ENCODE measurements at places on chromosomes 12 and 14.

GRCh38 chr14:48936849-48937248, 649.3 kb downstream of the RPS29 start:
- DNase-seq, result no peak

GRCh38 chr14:38210587-38211216, 3.0 kb downstream of the SSTR1 start:
- DNase-seq, result no peak

DNA sequence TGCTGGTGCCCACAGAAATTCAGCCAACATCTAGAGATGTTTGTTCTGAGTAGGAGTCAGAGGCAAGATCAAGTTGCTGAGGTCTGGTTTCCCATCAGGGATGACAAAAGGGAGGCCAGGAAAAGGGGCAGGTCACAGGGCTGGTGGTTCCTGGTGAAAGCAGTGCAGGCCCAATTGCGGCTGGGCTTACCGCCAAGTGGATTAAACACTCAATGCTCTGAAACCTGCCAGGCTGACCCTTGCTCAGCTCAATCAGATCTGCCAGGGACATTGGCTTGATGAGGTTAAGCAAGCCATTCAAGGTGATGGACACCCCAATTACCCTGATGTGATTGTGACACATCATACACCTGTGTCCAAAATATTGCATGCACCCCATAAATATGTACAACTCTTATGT, 5.5 kb upstream of the OAS1 start:
- no peak for DNase-seq

GRCh38 chr14:22792158-22792557, 23.1 kb downstream of the SLC7A7 start:
- DNase-seq, result no peak

DNA sequence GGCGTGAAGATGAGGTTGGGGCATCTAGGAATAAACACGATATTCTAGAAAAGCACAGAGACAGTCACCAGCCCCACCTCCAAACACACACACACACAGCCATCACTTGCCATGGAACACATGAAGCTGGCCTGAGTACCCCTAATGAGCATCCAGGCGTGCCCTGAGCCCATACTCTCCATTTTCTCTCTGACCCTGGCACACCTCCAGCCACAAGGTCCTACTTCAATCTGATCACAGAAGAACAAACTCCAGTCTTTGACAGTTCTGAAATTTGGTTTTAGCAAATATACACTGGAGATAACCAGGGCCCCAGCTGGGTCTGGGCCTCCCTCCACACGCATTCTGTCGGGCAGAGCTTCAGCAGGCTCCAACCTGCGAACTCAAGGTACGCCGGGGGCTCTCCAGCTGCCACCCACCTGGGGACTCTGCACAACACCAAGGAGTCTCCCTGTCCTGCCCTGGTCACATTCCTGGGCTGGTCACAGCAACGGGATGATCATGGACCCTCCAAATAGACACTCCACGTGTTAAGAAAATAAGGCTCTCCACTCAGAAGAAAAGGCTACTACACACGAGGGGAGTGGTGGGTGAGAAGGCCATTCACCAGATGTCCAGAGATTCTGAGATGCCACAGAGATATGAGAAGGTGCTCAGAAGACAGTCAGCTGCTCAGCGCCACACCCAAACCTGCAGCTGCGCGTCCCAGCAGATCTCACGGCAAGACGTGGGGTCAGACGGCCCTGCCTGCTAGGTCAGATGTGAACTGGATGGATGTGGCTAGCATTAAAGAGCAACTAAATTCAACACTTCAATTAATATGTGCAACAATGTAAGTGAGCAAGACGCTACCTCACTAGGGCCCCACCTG, 57.0 kb upstream of the PNMA1 start:
- DNase-seq, result no peak

DNA sequence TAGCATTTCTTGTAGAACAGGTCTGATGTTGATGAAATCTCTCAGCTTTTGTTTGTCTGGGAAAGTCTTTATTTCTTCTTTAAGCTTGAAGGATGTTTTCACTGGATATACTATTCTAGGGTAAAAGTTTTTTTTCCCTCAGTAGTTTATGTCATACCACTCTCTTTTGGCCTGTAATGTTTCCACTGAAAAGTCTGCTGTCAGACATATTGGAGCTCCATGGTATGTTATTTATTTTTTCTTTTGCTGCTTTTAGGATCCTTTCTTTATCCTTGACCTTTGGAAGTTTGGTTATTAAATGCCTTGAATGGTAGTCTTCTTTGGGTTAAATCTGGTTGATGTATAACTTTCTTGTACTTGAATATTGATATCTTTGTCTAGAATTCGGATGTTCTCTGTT, 306.1 kb downstream of the FUT8 start:
- DNase-seq, result no peak

DNA sequence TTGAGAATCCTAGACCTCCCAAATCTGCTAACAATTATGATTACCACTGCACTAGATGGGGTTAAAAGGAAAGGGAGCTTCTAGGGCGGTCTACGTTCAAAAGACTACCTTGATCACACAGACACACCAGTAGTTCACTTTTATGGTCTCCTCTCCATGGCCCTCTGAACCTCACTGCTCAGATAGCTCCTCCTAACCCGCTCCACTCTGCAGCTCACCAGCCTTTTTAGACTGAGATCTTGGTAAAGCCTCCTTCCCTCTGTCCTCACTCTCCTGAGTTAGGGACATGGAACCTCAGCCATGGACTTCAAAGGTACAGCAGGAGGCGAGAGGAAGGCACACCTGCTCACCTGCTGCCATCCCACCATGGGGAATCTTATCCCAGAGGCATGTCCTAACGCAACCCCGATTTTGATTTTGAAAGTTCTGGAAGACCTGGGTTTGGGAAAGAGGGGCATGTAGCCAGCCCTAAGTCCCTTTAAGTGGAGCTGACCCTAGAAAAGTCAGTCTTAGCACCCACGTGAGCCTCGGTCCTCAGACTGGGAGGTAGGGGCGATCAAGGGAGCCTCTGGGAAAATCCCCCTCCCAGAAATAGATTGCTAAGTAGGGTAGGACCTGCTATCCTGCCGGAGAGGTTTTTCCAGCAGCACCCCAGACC, 1.3 kb downstream of the ZNF219 start:
- DNase-seq, result no peak

DNA sequence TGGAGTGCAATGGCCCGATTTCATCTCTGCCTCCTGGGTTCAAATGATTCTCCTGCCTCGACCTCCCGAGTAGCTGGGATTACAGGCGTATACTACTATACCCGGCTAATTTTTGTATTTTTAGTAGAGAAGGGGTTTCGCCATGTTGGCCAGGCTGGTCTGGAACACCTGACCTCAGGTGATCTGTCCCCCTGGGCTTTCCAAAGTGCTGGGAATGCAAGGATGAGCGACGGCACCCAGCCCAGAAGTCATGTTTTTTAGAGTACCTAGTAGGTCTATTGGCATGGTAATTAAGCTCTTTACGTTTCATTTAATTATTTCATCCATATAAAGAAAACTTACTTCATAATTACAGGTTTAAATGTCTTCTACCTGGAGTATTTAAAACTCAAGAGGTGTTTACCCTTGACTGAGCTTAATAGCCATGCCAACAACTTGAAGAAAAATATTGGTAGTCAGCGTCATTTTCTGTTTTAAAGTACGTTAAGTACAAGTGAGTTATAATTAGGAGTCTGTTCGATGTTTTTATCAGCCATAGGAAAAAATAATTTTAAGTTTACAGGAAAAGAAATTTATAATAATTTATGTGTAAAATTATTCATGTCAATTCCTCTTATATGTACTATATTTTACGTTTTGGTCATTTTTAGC, 4.0 kb downstream of the TMPO start:
- no peak for DNase-seq

- no peak for DNase-seq
Measured at GRCh38 chr14:77044783-77045237, 16.3 kb upstream of the IRF2BPL start.

DNA sequence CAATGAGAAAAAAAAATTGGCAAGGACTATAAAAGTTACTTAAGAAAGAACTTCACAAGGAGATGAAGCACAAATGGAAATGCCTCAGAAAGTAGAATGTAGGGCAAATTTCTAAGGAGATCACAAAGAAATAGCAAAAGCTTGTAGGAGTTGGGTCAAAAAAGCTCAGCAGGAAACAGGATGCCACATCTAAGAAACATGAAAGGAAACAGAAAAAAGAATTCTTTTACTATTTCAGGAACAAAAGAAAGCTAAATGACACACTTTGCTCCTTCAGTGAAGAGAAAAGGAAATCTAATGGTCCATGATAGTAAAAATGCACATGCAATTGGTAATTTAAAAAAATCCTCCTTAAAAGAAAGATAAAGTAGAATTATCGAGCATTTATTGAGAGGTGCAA, 452.1 kb upstream of the GARIN6 start:
- DNase-seq, result no peak

DNA sequence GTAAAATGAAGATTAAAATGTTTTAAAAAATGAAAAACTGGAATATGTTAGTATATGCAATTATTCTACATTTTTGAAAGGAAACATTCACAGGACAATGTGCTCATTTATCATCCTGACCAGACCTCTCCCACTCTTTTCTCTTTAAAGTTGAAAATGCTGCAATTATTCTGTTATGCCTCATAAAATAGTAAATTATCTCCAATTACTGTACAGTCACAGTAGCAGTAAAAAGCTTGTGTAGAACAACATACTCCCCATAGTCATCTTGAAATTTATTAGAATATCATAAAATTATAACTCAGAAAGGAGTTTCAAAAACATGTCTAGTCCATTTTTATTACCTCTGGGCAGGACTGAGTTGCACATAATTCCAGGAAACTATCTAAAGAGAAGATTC, 250.3 kb downstream of the SYT1 start:
- no peak for DNase-seq

- DNase-seq, result no peak
Measured at GRCh38 chr12:42275499-42275898, 37.5 kb upstream of the YAF2 start.

DNA sequence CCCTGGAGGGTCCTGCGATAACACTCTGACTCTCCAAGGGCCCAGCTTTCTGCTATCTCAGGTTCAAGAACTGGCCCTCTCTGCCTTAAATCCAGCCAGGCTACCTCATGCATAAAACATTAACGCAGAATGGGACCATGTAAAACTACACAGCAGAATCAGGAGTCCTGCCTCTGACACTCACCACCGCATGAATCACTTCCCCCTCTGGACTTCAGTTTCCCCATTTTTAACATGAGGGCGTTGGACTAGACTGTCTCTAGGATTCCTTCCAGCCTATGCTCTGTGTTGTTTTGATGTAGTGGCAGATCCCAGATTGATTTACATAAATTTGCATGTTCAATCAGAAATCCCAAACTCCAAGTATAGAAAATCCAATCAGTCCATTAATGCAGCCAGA, 3.3 kb downstream of the NCKAP5L start:
- no peak for DNase-seq

- no peak for DNase-seq
Measured at GRCh38 chr12:63499567-63499966, 168.7 kb downstream of the DPY19L2 start.

DNA sequence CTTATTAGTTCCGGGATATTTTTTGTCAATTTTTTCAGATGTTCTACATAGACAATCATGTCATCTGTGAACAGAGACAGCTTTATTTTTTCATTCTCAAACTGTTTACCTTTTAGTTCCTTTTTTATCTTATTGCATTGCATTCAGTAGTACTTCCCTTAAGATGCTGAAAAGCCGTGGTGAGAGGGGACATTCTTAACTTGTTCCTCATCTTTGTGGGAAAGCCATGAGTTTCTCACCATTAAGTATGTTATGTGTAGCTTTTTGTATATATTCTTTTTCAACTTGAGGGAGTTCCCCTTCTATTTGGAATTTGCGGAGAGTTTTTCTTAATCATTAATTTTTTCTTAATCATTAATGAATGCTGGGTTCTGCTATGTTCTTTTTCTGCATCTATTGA, 1727.1 kb upstream of the SEL1L start:
- no peak for DNase-seq

DNA sequence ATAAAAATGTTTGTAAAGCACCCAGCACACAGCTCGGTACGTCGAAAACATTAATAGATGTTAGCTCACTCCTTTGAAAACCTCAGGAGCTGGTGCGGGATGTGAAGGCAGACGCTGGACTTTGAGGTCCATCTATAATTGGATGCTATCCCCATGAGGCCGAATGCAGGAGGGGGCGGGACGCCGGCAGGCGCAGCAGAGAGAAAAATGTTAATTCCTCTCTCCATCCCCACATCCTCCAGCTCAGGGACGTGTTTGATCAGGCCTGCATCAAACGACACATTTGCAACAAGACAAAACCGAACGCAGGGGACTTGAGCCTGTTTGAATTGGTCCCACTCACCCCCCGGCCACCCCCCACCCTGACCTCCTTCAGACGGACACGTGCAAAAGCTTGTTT, 231.0 kb downstream of the RBM19 start:
- no peak for DNase-seq
